Transverse colon (tissue), 4 donors: ENCODE measurements at places on chromosomes 16 and 17.

- no peak for DNase-seq
Measured at GRCh38 chr17:63150490-63150889, 184.5 kb downstream of the TANC2 start.

DNA sequence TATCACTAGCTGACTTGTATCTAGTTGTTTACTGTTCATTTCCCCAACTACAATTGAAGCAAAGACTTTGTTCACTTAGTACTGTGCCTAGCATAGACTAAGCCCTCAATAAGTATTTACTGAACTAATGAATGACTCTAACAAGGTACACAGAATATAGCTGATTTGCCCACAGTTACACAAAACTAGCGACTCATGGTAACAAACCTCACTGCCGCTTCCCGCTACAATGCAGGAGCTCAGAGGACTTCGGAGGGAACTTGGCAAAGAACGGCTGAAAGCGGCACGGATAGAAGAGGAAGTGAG, 524 bp downstream of the EFTUD2 start:
- DNase-seq: no peak

GRCh38 chr17:1485423-1486376, 6.8 kb downstream of the MYO1C start:
- peak; percentile 76 for DNase-seq

- DNase-seq: no peak
Measured at GRCh38 chr17:44518032-44518431, 14.8 kb upstream of the GPATCH8 start.

- peak; percentile 74 for DNase-seq
Measured at GRCh38 chr16:71569621-71570020, 7.3 kb downstream of the TAT start.

DNA sequence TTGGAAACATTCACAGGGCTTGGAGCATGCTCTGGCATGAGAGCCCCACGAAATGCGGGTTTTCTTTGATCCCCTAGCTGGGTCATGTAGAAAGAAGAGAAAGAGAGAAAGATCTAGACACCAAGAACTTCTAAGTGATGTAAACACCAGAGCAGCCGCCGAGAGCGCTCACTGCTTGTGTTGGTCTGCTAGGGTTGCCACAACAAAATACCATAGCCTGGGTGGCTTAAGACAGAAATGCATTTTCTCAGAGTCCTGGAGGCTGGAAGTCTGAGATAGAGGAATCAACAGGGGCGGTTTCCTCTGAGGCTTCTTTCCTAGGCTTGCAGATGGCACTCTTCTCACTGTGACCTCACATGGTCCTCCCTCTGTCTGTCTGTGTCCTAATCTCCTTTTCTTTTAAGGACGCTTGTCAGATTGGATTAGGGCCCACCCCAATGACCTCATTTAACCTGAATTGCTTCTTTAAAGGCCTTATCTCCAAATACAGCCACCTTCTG, 139.5 kb downstream of the CYLD start:
- no peak for DNase-seq
